ENCODE measurements at places on chromosomes 5 and 9.

DNA sequence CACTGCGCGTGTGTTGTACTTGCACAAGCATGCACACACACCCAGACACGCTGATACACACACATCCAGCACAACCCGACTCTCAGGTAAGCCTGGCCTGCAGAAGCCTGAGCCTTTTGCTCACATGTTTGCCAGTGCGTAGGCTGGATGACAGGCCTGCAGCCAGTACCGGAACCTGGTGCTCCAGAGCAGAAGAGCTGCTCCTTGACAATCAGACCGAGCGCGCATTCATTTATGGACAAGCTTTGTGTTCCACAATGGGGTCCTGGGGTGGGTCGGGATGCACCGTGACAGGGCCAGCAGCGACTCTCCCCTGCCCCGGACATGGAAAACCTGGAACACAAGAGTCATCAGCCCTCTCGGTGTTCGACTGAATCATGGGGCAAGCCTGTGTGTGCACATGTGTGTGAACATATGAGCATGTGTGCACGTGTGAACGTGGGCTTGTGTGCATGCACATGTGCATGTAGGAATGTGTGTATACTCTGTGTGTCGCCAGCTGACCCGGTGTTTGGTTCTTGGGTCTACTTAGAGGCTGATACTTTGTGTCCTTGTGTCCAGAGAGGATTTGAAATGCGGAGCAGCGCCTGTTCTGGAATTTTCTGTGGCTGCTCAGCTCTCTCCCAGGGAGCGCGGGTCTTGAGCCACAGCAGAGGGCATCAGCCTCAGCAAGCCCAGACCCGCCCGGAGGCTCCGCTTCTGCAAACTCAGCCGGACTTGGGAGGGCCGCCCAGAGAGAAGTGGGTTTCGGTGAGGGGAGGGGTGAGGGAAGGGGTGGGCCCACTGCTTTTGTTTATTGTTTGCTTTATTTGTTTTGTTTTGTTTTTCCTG is 32.2 kb downstream of the IRX4 start:
- no peak for DNase-seq

DNA sequence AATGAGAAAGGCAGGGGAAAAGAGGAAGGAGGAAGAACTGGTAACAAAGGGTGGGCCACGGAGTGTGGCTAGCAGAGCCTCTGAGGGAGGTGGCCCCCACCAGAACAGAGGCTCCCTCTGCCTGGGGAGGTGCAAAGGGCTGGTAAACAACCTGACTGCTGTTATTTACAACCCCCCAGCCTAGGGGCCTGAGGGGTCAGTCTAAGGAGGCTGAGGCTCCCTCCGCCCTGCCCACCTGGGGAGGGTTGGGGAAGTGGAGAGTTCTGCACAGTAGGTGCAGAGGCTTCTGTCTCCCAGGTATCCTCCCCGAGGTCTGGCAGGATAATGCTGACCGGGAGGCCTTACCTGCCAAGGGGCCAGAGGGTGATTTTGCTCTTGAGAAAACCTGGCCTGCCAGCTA is 35.6 kb upstream of the SMU1 start:
- no peak for DNase-seq

- DNase-seq, result no peak
These were observed 52.9 kb downstream of the MYO10 start for GRCh38 chr5:16883176-16883575.

- no peak for DNase-seq
These were observed 41.2 kb upstream of the ABCA1 start for GRCh38 chr9:104969116-104969515.

DNA sequence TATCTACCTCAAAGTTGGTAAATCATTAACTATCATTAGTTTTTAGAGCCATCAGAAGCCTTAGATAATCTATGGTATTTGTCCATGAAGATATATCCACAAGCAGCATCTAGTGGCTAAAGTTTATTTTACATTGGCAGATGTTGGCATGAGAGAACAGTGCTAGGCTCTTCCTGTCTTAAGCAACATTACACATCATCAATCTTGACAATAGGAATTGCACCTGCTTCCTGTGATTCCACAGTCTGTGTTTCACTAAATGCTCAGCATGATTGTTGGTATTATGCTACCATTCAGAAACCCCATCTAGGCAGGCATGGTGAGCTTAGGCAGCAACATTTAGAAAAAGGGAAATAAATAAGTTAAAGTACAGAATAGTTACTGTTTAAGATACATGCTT is 246.6 kb downstream of the SLCO4C1 start:
- no peak for DNase-seq

- no peak for DNase-seq
These were observed 442.2 kb upstream of the GRAMD2B start for GRCh38 chr5:125981016-125981415.
